ENCODE measurements at places on chromosomes 2 and 18.

DNA sequence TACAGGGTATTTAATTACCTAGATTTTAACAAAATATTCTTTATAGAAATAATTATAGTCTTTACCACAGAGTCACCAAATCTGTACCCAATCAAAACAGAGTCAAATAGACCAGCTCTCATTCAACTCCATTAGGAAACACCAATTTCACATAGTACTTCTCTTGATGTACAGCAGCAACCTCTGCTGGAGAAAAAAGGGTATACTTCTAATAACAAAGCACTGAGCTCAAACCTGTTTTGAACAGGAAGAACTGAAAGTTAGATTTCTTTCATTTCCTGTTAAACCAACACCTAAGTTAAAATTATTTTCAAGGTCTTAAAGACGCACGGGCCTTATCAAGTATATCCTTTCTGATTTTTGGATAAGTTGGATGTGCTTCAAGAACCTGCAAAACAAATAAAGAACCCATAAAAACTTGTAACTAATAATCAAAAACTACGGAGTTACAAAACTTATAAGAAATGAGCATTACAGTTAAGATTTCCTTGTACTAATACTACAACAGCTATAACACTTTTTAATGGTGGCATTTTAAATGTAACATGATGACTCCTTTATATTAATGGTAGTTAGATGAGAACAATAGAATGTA, 79.0 kb downstream of the TTC21B start:
- no peak for DNase-seq

DNA sequence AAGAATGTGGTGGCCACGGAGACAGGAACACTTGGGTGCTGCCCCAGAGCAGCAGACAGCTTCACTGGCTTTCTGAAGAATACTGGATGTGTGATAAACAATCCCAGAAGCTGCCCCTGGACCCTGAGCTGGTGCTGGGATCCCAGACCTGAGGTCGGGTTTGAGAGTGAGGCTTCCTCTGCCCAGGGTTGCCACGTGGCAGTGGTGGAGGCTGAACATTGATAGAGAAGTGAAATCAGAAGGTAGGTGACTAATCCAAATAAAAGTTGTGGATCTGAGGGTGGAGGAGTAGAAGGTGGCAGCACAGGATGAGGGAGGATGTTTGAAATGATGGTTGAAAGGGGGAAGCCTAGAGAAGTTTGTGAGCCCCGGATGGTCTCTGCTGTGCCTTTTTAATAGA, 64.0 kb downstream of the FMNL2 start:
- no peak for DNase-seq

- no peak for DNase-seq
Measured at GRCh38 chr18:10412933-10413332, 41.5 kb upstream of the APCDD1 start.

GRCh38 chr2:20443276-20443920, 3.5 kb upstream of the RHOB start:
- no peak for DNase-seq

DNA sequence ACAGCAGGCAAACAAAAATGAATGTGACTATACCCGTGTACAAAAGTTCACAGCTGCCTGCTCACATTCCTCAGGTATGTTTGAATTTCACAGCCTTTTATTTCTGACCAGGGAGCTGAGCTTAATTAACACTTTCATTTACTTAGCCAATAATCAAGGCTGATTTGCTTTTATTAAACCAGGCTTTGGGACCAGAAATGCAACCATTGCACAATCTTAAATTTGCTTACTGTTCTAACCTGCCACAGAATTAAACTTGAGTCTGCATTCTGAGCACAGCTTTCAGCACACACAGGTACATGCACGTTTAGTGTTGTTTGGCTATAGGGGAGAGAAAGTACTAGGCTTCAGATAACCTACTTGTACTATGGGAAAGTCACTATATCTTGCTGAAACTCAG, 372.4 kb upstream of the ATP5MC3 start:
- no peak for DNase-seq

- DNase-seq, result no peak
Measured at GRCh38 chr2:158968396-158969161, at the start of gene TANC1. Gene TANC1, plus strand, starts transcription at chr2:158968640. Its CDS starts 97,271 bp downstream, at chr2:159065911.

DNA sequence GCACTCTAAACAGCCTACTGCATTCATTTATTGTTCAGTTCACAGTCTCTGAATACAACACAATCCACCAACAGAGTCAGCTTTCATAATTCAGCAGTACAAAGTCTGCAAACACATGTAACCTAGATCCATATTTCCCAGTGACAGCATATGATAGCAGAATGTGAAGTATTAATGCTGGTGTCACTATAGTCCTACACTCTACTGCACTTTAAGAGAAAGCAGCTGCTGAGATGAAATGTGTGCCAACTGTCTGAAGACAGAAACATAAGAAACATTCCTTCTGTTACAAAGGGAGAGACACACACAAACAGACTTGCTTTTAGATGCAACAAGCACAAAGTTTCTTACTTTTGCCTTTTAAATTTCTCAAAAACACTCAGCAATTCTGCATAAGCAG, 441.8 kb downstream of the ZEB2 start:
- DNase-seq, result no peak

DNA sequence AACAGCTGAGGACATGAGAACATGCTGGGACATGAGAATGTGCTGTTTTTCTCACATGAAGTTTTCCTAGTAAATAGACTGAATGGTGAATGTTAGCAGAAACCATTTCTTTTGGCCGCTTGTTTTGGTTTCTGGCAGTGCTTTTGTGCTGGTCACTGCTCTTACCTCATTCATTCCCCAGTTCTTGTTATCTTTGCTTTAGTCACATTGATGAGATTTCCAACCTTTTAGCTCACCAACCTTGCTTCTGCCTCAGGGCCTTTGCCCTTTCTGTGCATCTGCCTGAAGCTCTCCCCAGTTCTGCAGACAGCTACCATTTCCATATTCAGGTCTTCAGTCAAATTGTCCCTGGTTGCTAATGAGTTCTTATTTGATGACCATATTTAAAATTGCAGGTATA, 91.6 kb downstream of the PTPRM start:
- DNase-seq, result no peak

DNA sequence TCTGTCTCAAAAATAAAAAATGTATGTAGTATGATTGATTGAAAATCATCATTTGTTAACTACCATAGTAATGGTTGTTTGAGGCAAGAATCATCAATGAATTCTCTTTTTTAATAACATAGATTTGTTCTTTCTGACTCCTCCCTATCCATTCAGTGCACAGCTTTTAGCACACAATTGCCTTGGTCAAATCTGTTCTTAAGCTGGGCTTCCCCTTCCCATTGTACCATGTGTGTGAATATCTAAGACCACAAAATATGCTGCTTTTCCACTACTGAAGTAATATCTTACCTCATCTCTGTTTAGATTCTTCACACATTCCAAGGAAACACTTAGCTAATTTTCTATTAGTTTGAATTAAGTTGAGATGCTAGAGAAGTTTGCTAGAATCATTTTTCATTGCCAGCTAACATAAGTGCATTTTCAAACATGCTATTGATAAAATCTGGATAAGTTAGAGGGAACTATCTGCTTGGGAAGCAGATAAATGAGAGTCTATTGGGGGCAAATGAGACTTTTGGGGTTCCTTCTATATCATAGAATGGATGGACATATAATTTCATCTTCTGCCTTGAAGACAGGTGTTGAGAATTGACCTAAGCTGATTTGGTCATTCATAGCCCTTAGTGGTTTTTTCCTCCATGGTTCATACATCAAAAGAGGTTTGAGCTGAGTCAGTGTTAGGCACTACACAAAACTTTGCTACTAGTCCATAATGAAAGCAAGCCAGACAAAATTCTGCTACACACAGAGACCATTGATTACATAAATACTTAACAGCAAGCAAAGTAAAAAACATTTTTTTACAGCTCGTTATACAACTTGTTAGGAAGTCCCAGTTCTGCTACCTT, 231.9 kb downstream of the PLCL1 start:
- no peak for DNase-seq

- no peak for DNase-seq
Measured at GRCh38 chr2:7812231-7812995, 869.4 kb upstream of the ID2 start.

DNA sequence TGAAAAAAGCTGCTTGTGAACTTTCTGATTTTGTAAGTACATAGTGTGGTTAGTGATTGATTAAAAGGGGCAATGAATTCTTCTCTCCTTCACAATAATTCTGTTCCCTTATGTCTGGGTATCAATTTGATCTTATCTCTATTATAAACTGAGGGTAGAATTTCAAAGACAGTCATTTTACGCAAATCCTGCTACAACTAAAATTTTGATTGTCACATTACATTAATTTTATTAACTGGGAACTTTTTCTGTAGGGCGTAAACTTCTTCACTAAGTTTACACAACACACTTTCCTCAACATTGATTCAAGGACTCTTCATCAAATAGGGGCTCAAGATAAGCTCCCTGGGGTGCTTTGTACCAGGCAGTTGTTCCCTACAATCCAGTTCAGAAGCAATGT, 5.0 kb upstream of the SLC8A1 start:
- DNase-seq, result no peak

DNA sequence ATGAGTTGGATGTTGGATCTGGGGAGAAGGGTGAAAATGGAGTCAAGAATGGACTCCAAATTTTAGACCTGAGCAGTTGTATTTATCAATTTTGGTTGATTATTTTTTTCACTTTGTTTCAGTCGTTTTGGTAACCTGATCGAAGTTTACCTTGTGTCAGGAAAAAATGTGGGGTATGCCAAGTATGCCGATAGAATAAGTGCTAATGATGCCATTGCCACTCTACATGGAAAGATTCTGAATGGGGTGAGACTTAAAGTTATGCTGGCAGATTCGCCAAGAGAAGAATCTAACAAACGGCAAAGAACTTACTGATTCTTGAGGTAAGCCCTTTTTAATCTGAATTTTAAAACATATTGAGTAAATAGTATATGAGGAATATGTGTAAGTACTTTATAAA, 13.6 kb downstream of the RBM45 start:
- DNase-seq, result no peak

- no peak for DNase-seq
Measured at GRCh38 chr2:25566694-25567093, 106.7 kb downstream of the DTNB start.

GRCh38 chr2:189328848-189329245, 112.4 kb upstream of the WDR75 start:
- no peak for DNase-seq

- DNase-seq, result no peak
Measured at GRCh38 chr2:230158468-230158867, 61.3 kb downstream of the SP110 start.

GRCh38 chr2:46068636-46069035, 228.6 kb upstream of the EPAS1 start:
- DNase-seq, result no peak

GRCh38 chr2:217185265-217185995, 325.6 kb upstream of the TNP1 start:
- no peak for DNase-seq

GRCh38 chr2:204743393-204743960, 198.2 kb downstream of the PARD3B start:
- no peak for DNase-seq

- no peak for DNase-seq
Measured at GRCh38 chr2:177225965-177226360, 13.4 kb downstream of the HNRNPA3 start.

GRCh38 chr2:203501873-203502272, 33.2 kb downstream of the RAPH1 start:
- DNase-seq, result no peak

DNA sequence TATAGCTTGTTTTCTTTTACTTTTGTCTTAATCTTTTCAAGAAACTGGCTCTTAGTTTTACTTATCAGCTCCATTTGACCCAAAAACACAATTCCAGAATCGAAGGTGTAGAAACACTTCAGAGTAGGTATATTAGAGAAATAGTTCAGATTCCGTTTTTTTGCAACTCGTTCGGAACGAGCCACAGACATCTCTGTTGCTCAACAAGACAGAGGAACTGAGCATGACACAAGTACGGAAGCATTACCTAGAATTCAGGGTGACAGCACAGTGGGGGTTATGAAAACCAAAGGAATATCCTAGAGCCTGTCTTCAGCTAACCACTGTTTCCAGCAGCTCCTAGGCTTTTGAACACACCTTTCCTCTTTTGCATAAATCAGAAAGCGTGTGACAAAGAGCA, 5.0 kb downstream of the HRH4 start:
- no peak for DNase-seq

- no peak for DNase-seq
Measured at GRCh38 chr2:101884423-101884822, 107.3 kb upstream of the IL1R2 start.

GRCh38 chr2:206217743-206218142, 56.7 kb upstream of the ZDBF2 start:
- DNase-seq, result no peak

DNA sequence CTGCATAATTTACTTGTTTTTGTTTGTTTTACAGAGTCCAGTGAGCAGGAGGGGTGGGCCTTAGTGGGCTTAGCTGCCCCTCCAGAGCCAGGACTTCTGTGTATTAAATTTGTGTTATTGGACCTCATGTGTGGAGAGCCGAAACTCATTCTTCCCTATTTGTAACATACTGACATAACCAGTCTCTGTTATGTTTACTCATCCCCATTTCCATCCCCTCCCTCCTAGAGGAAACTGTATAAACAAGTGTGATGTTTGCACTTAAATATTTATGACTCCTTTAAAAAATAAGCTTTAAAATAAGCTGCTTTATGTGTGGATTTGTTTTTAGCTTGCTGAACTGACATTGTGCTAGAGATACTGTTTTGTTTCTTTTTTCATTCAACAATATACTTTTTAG, 13.8 kb downstream of the ZNF512 start:
- DNase-seq, result no peak

DNA sequence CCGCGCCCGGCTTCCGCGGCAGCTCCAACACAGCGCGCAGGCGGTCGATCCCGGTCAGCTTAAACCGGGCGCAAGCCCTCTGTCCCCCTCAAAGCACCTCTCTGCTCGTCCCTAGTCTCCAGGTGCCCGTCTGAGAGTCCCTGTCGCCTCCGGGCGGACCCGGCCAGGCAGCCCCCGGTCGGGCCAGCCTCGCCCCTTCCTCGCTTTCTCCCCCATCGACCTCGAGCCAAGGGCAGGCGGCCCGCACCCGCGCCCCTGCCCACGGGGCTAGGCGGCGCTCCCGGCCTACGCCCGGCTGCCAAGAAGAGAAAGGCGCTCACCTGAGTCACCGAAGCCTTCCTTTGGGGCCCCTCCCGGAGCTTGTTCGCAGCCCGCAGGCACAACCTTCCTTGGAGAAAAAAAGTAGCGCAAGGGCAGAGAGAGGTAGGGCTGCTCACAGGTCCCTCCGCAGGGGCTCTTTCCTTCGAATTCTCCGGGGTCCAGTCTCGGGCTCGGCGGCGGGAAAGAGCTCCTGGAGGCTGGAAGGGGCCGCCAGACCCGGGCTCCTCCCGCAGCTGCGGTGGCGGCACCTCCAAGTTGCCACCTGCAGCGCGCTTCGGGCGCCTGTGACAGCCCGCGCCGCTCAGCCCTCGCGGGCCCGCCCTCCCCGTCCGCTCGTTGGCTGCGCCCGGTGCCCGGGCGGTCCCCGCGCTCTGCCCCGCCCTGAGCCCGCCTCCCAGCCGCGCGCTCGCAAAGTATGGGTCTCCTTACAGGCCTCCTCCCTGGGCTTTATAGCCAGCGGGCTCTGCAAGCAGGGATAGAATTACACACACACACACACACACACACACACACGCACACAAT, 86.5 kb upstream of the EPB41L3 start:
- DNase-seq, result no peak

GRCh38 chr2:219962801-219963200, 335.4 kb downstream of the SLC4A3 start:
- DNase-seq, result no peak

Data from stimulated activated CD8-positive, alpha-beta memory T cell treated with anti-CD3 and anti-CD28 coated beads, Interleukin-7, amount 100 ng/mL, for 1 hour (primary cell).